Right renal cortex interstitium (tissue), 3 donors: ENCODE measurements at places on chromosomes 6 and 20. TPM values are rescaled to one million over a fixed set of nuclear protein-coding genes. Genes with fewer than 3 reads are reported as not detected.

KCNG1 gene
- polyA plus RNA-seq = 3.1 TPM

SULF2 gene
- 80.7 TPM for polyA plus RNA-seq

LSM14B gene
- 50.2 TPM for polyA plus RNA-seq

SOBP gene
- 10.4 TPM for polyA plus RNA-seq

PRRC2A gene
- polyA plus RNA-seq = 131 TPM

HLA-DRA gene
- 108 TPM for polyA plus RNA-seq

DNAAF9 gene
- 26.0 TPM for polyA plus RNA-seq

HNF4A gene
- 36.8 TPM for polyA plus RNA-seq

CALHM4 gene
- polyA plus RNA-seq = 0.94 TPM

SCRT2 gene
- 0.04 TPM for polyA plus RNA-seq

SLC2A10 gene
- polyA plus RNA-seq = 14.7 TPM

MLIP gene
- 0.62 TPM for polyA plus RNA-seq

SPATA25 gene
- 3.0 TPM for polyA plus RNA-seq

POM121L2 gene
- not detected for polyA plus RNA-seq

LTA gene
- polyA plus RNA-seq = 0.15 TPM

DEF6 gene
- 3.5 TPM for polyA plus RNA-seq

TUBB2B gene
- 116 TPM for polyA plus RNA-seq

TTK gene
- polyA plus RNA-seq = 25.8 TPM

CRISP3 gene
- polyA plus RNA-seq = 0.10 TPM

RPP21 gene
- polyA plus RNA-seq = 29.4 TPM

GPR6 gene
- not detected for polyA plus RNA-seq

NFATC2 gene
- polyA plus RNA-seq = 2.1 TPM

MAS1 gene
- polyA plus RNA-seq = 0.01 TPM

ITCH gene
- 55.1 TPM for polyA plus RNA-seq

CTAGE9 gene
- polyA plus RNA-seq = not detected

ENPP1 gene
- 20.2 TPM for polyA plus RNA-seq

PRDM1 gene
- 3.4 TPM for polyA plus RNA-seq

OR2J3 gene
- not detected for polyA plus RNA-seq

RAB32 gene
- 24.7 TPM for polyA plus RNA-seq

ABHD16A gene
- 55.2 TPM for polyA plus RNA-seq

DLK2 gene
- 0.75 TPM for polyA plus RNA-seq

HDGFL1 gene
- polyA plus RNA-seq = not detected

KHDC1L gene
- 0.69 TPM for polyA plus RNA-seq

KIF25 gene
- 0.50 TPM for polyA plus RNA-seq

POPDC3 gene
- polyA plus RNA-seq = 0.43 TPM

PROKR2 gene
- not detected for polyA plus RNA-seq

GHRH gene
- polyA plus RNA-seq = not detected

LCA5 gene
- polyA plus RNA-seq = 11.0 TPM

CPNE5 gene
- polyA plus RNA-seq = 12.4 TPM

SLC22A16 gene
- polyA plus RNA-seq = 0.83 TPM

RIPOR2 gene
- polyA plus RNA-seq = 8.3 TPM

GTSF1L gene
- not detected for polyA plus RNA-seq

BPIFB2 gene
- not detected for polyA plus RNA-seq

DLL1 gene
- 7.2 TPM for polyA plus RNA-seq

SUMO4 gene
- polyA plus RNA-seq = 0.71 TPM

NXT1 gene
- 22.2 TPM for polyA plus RNA-seq

LYRM4 gene
- polyA plus RNA-seq = 43.1 TPM

TOMM34 gene
- polyA plus RNA-seq = 42.8 TPM

PTCRA gene
- 0.51 TPM for polyA plus RNA-seq
